Occipital lobe (tissue), 3 donors: ENCODE measurements at places on chromosomes 2 and 18. TPM values are rescaled to one million over a fixed set of nuclear protein-coding genes. Genes with fewer than 3 reads are reported as not detected.

The KCNG3 gene
- 0.16 TPM for total RNA-seq

The SERPINB12 gene
- not detected for total RNA-seq

The TRPM8 gene
- 0.47 TPM for total RNA-seq

The SLC38A11 gene
- total RNA-seq: 5.0 TPM

The KCNS3 gene
- 3.4 TPM for total RNA-seq

The POTEJ gene
- not detected for total RNA-seq

The MEIS1 gene
- 20.7 TPM for total RNA-seq

The SKA1 gene
- total RNA-seq: 2.3 TPM

The CXCR4 gene
- 115 TPM for total RNA-seq

The CFAP65 gene
- 0.16 TPM for total RNA-seq

The HOXD9 gene
- total RNA-seq: not detected
